ENCODE measurements at places on chromosomes 13 and 19.

- DNase-seq, result no peak
Observed at GRCh38 chr13:103859952-103860351, 793.7 kb upstream of the SLC10A2 start.

DNA sequence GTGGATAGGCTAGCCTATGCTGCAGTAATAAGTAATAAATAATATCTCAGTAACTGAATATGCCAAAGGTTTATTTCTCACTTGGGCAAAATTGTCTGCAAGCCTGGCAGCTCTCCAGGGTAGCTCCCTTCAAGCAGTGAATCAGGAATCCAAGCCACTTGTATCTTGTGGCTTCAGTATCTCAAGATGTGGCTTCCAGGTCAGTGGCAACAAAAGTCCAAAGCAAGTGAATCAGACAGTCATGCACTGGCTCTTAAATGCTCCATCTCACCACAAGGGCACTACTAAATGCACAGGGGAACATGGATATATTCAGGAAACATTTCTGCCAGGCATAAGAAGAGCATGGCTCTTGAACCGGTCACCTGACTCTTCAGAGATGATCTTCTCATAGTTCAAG, 126.3 kb downstream of the KCTD12 start:
- no peak for DNase-seq

GRCh38 chr19:42191855-42192254, 25.6 kb downstream of the DEDD2 start:
- no peak for DNase-seq

- no peak for DNase-seq
Observed at GRCh38 chr19:17869114-17869608, 2.6 kb upstream of the SLC5A5 start.

- no peak for DNase-seq
Observed at GRCh38 chr13:107223867-107224266, 655.9 kb upstream of the ARGLU1 start.
